Placental pericyte (primary cell): ENCODE measurements at places on chromosomes 6 and 20. TPM values are rescaled to one million over a fixed set of nuclear protein-coding genes. Genes with fewer than 3 reads are reported as not detected.

The KIF6 gene
- under 0.01 TPM in 1 of 2 replicates, not detected in the other for total RNA-seq

The IMPG1 gene
- not detected in 2 replicates for total RNA-seq

The PPP1R14C gene
- total RNA-seq: not detected in 2 replicates

The METTL24 gene
- total RNA-seq: not detected in 2 replicates

The SSTR4 gene
- not detected in 2 replicates for total RNA-seq

The RPS18 gene
- total RNA-seq: 1,400 and 3,187 TPM in 2 replicates

The C6orf58 gene
- not detected in 2 replicates for total RNA-seq

The GATA5 gene
- total RNA-seq: not detected in 2 replicates

The TMEM63B gene
- total RNA-seq: 41.7 and 56.2 TPM in 2 replicates

The MCCD1 gene
- not detected in 2 replicates for total RNA-seq

The SMIM29 gene
- total RNA-seq: 41.1 and 54.1 TPM in 2 replicates

The DOP1A gene
- total RNA-seq: 10.9 and 19.9 TPM in 2 replicates

The ENPP5 gene
- total RNA-seq: 0.14 TPM in 1 of 2 replicates, not detected in the other

The BCAS1 gene
- under 0.01 TPM in 1 of 2 replicates, not detected in the other for total RNA-seq

The GRIK2 gene
- 0.44 and 10.6 TPM in 2 replicates for total RNA-seq

The PLCB1 gene
- total RNA-seq: 14.9 and 58.9 TPM in 2 replicates

The CRYBG1 gene
- 3.1 and 15.7 TPM in 2 replicates for total RNA-seq

The CALHM5 gene
- total RNA-seq: 2.2 and 7.7 TPM in 2 replicates

The NKAIN4 gene
- 0.57 and 1.1 TPM in 2 replicates for total RNA-seq

The MUC22 gene
- not detected in 2 replicates for total RNA-seq

The RPS6KA2 gene
- 18.3 and 114 TPM in 2 replicates for total RNA-seq

The KCNQ5 gene
- 6.0 and 8.1 TPM in 2 replicates for total RNA-seq

The BANF2 gene
- not detected in 2 replicates for total RNA-seq

The SLC25A27 gene
- 1.1 and 4.0 TPM in 2 replicates for total RNA-seq

The PNLDC1 gene
- total RNA-seq: not detected in 2 replicates

The RAD21L1 gene
- total RNA-seq: 0.57 and 0.66 TPM in 2 replicates

The CD164 gene
- 169 and 191 TPM in 2 replicates for total RNA-seq

The FKBP1C gene
- 0.44 and 1.0 TPM in 2 replicates for total RNA-seq

The ASIP gene
- not detected in 2 replicates for total RNA-seq

The ARMC12 gene
- total RNA-seq: 0.88 TPM in 1 of 2 replicates, not detected in the other

The IPCEF1 gene
- under 0.01 TPM in 1 of 2 replicates, not detected in the other for total RNA-seq

The LPA gene
- total RNA-seq: not detected in 2 replicates

The RNF114 gene
- 103 and 146 TPM in 2 replicates for total RNA-seq

The IER3 gene
- 256 and 325 TPM in 2 replicates for total RNA-seq

The TTK gene
- total RNA-seq: 1.5 and 54.8 TPM in 2 replicates

The PPDPF gene
- 63.5 and 86.3 TPM in 2 replicates for total RNA-seq

The GJA1 gene
- 273 and 957 TPM in 2 replicates for total RNA-seq

The GFRAL gene
- not detected in 2 replicates for total RNA-seq

The PRR18 gene
- not detected in 2 replicates for total RNA-seq

The SAMD3 gene
- total RNA-seq: 9.6 and 21.0 TPM in 2 replicates

The DCDC2 gene
- under 0.01 and 0.14 TPM in 2 replicates for total RNA-seq

The MYLIP gene
- 14.9 and 18.4 TPM in 2 replicates for total RNA-seq

The MUC21 gene
- not detected in 2 replicates for total RNA-seq
